ENCODE measurements at places on chromosomes 1 and 21.
A peak's percentile ranks its signal among the peaks of the same experiment; 100 is the strongest.

DNA sequence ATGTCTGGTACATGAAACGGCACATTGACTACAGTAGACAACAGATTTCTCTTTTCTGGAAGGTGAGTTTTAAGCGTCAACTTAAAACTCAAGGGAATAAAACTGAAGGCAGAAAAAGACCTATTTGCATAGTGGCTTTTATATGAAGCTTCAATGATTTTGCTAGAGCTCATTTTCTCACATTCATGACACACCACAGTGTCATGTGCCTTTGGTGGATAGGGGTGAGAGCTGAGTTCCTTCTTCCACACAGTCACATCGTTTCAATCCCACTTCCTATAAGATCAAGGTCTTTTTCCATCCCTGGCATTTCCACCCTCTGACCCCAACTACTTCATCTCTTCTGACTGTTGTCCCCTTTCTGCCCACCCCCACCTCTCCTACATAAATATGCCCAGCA lies 31.0 kb downstream of the IL12RB2 start:
- DNase-seq: no peak

- no peak for DNase-seq
Measured at GRCh38 chr1:101344745-101345144, 107.9 kb downstream of the S1PR1 start.

DNA sequence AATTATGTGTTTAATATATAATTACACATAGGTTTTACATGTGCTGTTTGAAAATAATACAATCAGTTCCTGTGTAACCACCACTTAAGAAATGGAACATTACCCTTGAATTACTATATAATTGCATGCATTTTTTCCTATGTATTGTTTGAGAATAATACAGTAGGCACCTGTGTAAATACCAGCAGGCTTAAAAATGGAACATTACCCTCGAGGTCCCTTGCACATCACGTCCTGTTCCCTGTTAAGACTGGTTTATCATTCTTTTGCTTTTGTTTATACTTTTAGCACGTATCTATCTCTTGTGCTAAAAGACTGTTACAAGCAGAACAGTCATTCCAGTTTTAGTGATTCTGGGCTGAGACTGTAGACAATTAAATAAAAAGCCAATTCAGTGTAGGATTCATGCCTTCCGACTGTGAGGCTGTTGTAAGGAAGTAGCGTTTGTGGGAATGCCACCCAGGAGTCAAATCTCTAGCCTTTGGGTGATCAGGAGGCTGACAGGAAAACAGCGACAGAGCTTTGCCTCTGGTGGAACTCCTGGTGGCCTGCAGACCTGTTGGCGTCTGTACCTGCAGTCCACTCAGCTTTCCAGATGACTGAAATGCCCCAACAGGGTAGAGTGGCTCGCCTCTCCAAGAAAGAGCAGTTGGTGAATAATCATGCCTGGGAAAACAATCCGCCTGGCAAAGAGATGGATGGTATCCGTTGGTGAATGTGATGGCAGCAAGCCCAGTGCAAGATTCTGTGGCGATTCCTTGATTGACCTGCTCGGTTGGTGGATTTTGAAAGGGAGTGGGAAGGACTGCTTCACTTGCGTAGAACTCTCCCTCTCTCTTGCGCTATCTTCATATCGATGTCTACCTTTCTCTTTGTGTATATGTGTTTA lies 58.0 kb downstream of the DISC1 start:
- no peak for DNase-seq

GRCh38 chr1:223031733-223032601 lies 111.1 kb downstream of the TLR5 start:
- no peak for DNase-seq

GRCh38 chr1:32801096-32801715 lies 16.0 kb downstream of the YARS1 start:
- DNase-seq: no peak

- DNase-seq: no peak
Measured at GRCh38 chr1:228753786-228754360, 18.6 kb downstream of the RHOU start.

- no peak for DNase-seq
Measured at GRCh38 chr1:204085876-204086275, 13.0 kb downstream of the SOX13 start.

GRCh38 chr1:19872190-19872589 lies 10.0 kb upstream of the OTUD3 start:
- no peak for DNase-seq

- no peak for DNase-seq
Measured at GRCh38 chr1:9453779-9454418, 85.4 kb upstream of the SLC25A33 start.

DNA sequence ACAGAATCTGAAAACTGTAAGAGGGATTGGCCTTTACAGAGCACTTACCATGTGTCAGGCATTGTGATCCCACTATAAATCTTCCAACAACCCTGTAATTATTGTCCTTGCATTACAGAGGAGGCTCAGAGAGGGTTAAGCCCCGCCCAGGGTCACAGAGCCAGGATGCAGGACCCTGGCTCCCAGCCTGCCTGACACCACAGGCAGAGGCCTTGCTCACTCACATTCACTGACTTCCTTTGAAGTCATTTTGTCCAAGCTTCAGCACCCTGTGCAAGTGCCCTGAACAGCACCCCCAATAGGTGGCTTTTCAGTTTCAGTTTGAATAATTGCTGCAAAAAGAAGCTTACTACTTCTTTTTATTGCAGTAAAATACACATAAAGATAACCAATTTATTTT lies 256.8 kb upstream of the NFIA start:
- DNase-seq: no peak

GRCh38 chr1:39987869-39988268 lies 32.9 kb downstream of the MFSD2A start:
- no peak for DNase-seq

DNA sequence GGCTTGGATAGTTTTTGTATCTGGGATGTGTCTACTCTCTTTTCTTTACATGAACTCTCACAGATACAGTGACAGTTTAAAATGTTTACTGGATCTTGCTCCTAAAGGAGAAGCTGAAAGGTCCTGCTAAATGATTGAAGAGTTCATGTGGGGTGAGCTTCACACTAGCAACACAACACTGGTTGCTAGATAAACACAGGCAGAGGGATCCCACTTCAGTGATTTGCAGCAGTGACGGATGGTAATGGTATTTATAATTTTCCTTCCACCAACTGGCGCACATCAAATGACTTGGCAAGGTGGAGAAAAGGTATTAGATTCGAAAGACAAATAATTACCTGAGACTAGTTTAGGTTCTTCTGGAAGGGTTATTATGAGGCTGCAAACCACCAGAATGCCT lies 270.2 kb downstream of the TBX15 start:
- DNase-seq: no peak

GRCh38 chr1:168235937-168236336 lies 10.1 kb downstream of the SFT2D2 start:
- no peak for DNase-seq

DNA sequence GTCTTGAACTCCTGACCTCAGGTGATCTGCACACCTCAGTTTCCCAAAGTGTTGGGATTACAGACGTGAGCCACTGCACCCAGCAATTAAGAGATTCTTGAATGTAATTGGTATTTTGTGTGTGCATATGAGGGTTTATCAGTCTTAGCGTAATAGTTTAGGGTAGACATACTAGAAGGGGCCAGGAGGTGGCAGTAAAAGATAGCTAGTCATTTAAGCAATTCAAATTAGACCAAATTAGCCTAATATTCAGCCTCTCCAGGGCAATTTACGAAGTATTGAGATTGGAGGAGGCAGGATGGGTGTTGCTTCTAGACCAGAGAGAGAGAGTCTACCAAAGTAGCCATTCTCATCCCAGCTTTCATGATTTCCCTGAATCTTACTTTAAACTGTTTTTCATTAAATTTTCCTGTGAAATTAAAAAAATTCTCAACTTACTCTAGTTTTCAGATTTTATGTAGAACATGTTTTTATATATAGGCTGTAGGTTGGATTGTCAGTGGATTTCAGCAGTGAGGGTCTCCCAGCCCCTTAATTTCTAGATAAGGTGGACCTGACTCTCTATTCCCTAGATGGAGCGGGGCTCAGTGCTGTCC lies 119.7 kb downstream of the HHAT start:
- DNase-seq: no peak

DNA sequence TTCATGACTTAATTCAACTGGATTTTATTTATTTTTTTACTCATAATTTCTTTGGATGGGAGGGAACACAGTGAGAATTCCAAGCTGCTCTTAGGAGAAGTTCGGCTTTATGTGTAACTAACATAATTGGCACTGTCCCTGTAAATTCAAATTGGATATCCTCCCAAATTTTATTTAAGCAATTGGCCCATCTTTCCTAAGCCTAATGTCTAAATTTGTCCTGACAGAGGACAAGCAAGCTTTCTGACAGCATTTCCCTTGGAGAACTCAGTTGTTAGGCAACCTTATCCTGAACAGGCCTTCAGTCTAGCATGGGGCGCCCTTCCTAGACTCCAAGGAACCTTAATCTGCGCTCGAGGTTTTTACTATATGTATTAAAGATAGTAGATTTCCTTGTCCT lies 550.3 kb downstream of the NUF2 start:
- no peak for DNase-seq

DNA sequence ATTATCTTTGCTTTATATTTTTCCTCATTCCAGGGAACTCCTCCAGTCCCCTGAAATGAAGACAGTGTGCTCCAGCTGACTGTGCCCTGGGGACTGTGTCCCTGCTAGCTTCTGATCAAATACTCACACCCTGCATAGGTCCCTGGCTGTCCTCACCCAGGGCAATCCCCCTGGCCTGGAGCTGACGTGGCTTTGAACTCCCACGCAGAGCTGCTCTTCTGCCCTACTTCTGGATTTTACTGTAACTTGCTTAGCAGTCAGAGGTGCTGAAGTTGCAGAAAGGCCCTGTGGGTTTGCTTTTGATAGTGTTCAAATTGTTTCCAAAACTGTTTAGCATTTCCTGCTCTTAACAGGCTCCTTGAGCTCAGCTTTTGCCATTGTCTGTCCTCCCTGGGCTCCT lies 186.5 kb downstream of the FASLG start:
- peak; percentile 13 for DNase-seq

DNA sequence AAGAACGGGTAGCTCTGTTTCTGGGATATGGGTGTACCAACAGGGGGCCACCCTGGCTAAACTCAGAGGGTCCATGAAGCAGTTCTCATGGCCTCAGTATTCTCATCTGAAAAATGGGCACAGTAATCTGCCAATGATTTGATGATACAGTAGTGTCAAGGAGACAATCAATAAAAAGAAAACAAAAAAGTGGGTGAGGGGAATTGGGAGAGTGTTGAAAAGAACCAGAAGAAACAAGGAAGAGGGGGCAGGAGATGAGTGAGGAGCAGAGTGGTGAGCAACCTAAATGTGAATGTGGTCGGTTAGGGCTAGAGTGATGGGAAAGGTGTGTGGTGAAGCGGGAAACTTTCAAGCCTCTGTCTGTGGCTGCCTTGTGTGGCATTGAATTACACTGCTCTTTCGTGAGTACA lies 2.0 kb downstream of the SLAMF7 start:
- DNase-seq: no peak

DNA sequence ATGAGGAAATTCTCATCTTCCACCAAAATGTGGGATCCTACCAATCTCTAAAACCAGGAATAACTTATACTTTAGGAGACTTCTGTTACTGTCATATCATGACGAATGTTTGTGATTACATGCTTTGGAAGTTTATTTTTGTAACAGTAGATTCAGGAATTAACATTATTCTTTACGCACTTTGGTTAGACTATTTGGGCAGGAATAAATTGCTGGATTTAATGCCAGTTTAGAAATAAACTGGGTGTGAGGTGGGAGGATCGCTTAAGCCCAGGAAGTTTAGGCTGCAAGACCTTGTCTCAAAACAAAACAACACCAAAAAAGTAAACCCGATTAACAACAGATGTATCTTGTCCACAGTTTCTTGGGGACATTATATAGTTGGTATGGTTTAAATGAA lies 52.1 kb downstream of the MIGA1 start:
- DNase-seq: no peak

- DNase-seq: no peak
Measured at GRCh38 chr1:192604979-192605620, 29.5 kb downstream of the RGS1 start.

- DNase-seq: no peak
Measured at GRCh38 chr1:162562470-162562828, 927 bp downstream of the UAP1 start.

DNA sequence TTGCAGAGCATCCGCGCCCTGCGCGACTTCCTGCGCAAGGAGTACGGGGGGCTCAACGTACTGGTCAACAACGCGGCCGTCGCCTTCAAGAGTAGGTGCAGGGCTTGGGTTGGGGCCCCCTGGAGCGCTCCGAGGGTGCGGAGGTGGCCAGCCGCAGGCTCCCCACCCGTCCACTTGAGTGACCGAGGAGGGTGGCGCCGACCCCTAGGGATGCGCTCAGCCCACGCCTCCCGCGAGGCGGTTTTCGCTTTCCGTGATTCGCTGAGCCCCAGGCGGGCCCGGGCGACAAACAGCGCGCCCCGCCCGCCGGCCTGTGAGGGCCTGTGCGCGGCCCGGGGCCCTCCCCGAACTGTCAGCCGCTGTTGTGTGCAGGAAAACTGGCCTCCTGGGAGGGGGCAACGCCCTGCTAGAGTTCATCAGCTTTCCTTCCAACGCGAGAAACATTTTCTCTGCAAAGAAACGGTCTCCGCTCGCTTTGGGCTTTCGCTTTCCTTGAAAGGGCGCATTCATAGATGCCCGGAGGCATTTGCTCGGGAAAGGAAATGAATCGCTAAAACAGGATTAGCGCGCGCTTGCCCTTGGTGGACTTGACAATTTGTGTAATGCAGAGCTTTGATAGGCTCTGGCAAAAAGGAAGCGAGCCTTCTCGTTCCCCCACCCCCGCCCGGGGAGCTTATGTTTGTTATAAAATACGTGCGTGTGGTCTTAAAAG lies 668 bp downstream of the CBR3 start:
- no peak for DNase-seq

- DNase-seq: no peak
Measured at GRCh38 chr1:222390181-222390580, 157.7 kb downstream of the HHIPL2 start.

DNA sequence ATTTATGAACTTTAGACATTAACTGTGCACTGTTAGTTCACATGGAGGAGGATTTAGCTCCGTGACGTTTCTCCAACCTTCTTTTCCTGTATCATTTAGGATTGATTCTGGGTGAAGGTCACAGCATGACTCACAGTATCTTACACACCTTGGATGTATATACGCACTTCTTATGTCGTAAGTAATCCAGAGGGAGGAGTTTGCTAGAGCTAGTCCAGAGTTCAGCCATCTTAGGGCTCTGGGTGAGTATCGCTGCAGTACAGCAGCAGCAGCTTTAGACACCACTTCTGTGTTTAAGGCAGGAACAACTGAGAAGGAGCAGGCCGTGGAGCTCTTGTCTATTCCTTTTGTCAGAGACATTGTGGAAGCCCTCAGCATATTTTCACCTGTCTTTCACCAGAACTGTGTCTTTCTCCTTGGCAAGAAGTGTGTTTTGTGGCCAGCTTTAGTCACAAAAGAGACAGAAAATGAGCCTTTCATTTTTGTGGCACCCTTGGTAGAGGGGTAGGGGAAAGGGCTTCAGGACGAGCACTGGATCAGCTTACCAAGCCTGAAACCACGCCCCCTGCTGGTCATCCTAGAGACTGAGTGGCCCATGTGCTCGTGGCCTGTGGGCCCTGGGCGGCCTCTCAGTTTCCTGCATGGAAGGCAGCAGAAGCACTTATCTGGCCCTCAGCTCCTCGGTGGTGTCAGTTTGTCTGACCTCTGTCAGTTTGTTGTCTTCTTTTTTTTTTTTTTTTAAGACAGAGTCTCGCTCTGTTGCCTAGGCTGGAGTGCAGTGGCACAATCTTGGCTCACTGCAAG lies 64.0 kb downstream of the ADARB1 start:
- DNase-seq: peak; percentile 46

Data from stimulated activated CD8-positive, alpha-beta memory T cell treated with anti-CD3 and anti-CD28 coated beads, Interleukin-15, amount 100 ng/mL, for 1 hour (primary cell).